ENCODE measurements at places on chromosomes 12 and 14.

- DNase-seq = no peak
Observed at GRCh38 chr12:113797535-113797868, 168.6 kb downstream of the RBM19 start.

DNA sequence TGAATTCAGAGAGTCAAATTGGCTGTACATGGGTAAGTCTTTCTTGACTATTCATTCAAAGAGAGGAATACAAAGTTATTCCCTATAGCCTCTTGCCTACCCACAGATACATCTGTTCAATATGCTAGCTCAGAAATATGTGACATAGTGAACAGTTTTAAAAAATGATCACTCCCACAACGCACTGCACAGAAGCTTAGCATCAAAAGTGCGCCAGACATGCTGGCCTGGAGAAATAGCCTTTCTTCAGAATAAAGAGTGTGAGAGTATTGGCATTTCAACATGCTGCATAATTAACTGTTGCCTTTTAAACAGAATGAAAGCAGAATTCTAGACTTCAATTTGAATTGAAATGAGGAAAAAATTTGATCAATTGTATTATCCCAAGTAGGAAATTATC, 27.0 kb downstream of the GPR19 start:
- DNase-seq = no peak

GRCh38 chr12:81758421-81759189, 545 bp downstream of the PPFIA2 start:
- DNase-seq = no peak

- DNase-seq = no peak
Observed at GRCh38 chr14:36582011-36582873, at the start of gene NKX2-8. Gene NKX2-8, minus strand, starts transcription at chr14:36582614. Its CDS starts 225 bp downstream, at chr14:36582389.

DNA sequence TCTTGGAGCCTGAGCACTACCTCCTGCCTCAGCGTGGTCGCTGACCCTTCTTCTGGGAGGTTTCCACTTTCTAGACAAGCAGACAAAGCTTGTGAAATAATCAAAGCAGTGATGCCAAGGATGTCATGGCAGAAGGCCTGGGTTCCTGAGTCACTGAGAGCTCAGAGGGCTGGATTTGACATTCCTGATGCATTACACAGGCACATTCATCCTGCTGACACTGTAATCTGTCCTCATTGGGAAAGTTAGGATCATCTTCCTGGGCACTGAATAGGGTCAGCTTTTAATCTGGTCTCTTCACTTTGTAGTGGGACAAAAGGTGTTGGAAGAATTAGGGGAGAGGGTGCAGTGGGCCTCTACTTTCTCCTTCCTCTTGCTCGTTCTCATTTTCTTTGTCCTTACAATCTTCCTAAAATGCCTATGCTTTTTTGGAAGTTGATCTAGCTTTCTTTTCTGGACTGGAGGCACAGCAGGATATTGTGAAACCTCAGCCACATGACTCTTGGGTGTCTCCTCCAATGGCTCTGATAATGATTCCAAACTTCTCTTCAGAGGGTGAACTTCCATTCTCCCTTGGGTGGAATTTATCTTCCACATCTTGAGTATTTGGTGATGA, 29.6 kb downstream of the EEA1 start:
- no peak for DNase-seq

DNA sequence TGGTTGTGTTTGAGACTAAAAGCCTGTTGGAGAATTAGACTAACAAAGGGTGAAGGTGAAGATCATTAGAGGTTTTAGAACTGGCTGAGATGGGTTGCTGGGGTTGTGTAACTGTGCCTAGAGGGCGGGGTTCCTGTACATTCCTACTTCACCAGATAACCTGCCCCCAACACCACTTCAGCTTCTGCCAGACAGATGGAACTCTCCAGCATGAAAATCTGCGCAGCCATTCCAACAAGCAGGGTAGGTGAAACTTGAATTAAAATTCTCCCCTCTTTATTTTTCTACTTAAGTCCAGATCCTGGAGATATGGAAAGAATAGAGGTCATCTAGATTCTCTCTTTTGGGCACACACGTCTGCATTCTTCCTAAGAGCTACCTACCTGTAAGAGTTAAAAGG, 6.0 kb downstream of the FOXG1 start:
- no peak for DNase-seq

GRCh38 chr14:76810953-76811400, 1.7 kb downstream of the ANGEL1 start:
- DNase-seq = no peak

DNA sequence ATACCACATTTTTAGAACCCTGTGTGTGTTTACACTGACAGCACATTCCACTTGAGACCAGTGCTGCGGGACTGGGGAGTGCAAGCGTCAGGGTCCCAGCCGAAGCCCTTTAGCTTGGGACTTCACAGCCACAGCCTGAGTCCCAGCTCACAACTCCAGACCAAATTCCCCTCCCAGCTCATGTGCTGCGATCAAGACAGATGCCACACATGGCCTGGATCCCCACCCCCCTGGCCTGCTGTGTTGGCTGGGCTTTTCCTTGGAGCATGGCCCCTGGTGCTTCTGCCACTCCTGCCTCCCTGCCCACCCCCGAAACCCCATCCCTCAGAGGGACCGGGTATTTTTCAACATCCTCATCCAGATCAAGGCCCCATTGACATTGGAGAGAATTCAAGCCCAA, 63.7 kb downstream of the WDR20 start:
- no peak for DNase-seq

- no peak for DNase-seq
Observed at GRCh38 chr12:47035484-47035883, 43.9 kb upstream of the PCED1B start.

All from T-helper 17 cell (primary cell).